ENCODE measurements at places on chromosomes 7 and 10.

DNA sequence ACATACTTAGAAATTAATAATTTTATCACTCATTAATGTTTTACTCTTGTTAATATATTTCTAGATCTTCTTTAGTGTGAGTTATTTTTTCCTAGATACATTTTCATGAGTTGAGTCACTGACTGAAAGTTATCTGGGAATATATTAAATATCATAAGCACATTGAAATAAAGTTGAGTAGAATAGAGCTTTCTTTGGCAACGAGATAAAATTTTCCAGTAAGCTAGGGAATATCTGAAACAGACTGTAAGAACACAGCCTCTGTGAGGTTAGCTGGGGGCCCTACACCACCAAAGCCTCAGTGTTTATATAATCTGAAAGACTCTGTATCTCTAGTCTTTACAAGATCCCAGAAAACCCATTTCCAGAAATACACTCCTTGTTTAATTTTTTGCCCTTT is 347.8 kb upstream of the PLXDC2 start:
- no peak for DNase-seq

- peak; percentile 59 for DNase-seq
These were observed 2.8 kb downstream of the PDGFA start for GRCh38 chr7:516606-517456.

- no peak for DNase-seq
These were observed 53.9 kb upstream of the PAPSS2 start for GRCh38 chr10:87605628-87606251.

- peak; percentile 52 for DNase-seq
These were observed 747 bp downstream of the GDI2 start for GRCh38 chr10:5812283-5813090.

DNA sequence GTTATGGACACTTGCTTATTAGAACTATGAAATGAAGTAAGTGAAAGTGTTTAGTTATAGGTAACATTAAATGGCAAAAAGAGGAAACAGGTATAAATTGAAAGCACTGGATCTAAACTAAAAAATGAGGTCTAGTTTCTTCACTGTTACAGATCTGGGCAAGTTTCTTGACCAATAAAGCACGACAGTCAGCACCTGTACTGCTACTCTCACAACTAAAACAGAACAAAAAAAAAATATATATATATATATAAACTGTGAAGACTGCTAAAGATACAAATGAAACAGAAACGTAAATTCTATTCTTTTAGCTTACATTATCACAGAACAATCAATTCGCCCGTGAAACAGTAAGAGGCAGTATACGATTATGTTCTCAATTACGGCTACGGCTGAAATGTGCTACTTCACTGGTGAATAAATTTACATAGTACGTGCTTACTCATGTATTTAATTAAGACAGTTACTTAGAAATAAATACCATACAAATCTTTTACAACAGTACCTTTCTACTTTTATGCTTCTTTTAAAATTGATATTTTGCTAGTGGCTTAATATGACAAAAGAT is 4.2 kb downstream of the AHR start:
- peak; percentile 61 for DNase-seq

DNA sequence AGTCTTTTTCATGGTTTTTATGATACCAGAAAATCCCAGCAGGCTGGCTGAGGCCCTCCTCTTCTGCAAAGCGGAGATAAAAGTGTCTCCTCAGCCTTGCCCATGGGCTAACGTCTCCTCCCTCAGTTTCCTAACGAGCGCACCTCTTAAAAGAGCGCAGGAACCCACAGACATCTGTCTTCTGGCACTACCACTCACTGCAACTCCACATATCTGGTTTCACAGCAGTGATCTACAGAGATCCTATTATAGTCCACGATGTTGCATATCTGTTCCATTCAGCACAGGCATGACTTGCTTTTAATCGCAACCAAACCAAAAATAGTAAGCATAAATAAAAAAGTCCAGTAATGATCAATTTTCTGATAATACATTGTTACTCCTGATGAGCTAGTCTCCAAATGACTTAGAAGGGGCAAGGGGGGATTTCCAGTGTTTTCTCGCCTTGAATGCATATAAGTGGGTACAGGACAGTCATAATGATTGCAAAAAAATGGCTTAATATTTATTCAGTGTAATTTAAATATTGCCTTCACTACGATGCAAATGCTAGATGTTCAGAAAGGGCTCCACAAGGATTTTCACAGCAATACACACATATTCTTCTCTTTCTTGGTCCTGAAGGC is 20.9 kb downstream of the ANKRD22 start:
- DNase-seq, result no peak

DNA sequence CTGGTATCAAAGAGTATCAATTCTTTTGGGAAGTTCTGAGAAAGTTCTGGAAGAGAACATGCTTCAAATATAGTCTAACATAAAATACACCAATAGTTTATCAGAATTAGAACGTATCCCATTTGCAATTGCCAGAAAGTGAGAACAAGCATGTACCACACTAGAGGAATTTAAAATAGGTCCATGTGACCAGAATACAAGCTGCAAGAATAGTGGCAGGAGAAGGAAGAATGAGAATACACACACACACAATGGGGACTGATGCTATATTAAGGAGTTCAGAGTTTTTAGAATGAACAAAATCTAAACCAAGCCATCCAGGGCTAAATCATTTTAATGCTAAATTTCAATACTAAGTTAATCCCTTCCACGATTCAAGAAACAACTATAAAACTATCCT is 99.1 kb upstream of the TMEM168 start:
- DNase-seq, result no peak

- DNase-seq, result no peak
These were observed 30.5 kb downstream of the ABCB1 start for GRCh38 chr7:87570178-87570577.

- peak; percentile 21 for DNase-seq
These were observed 41.4 kb upstream of the PNLIPRP3 start for GRCh38 chr10:116385994-116386809.

GRCh38 chr7:140610204-140611165 is 30.1 kb downstream of the DENND2A start:
- no peak for DNase-seq

- no peak for DNase-seq
These were observed 566.5 kb downstream of the ATRNL1 start for GRCh38 chr10:115659616-115660015.

DNA sequence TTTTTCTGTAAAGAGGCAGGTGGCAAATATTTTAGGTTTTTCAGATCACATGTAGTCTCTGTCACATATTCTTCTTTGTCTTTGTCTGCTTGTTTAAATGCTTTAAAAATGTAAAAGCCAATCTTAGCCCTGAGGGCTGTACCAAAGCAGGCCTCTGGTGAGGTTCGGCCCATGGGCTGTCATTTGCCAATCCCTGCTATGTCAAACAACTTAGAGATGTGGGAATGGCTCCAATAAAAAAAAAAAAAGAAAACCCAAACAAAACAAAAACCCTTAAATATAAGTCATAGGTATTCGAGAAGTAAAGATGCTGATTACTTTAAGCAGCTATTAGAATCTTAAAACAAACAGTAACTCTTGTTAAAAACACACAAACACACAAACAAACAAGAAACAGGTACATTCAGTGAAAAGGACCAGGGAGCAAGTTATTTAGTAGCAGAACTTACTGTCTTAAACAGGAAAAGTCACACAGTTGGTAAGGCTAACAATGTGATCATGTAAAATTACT is 61.4 kb upstream of the NAMPT start:
- DNase-seq, result no peak

DNA sequence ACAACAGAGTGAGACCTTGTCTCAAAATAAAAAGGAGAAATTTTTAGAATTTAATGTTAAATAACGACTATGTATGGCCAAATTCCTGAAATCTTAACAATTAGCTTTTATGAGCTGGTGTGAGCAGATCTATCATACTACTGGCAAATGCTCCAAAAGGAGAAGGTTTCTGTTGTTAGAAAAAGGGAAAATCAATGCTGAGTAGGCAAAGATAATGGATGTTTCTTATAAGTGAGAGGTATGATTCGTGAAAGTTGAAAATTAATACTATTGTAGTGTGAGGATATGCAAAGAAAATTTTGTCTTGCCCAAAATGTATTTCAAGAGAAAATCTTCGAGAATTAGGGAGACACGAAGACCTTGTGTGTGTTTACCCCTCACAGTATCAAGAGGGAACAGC is 40.8 kb upstream of the CUL1 start:
- no peak for DNase-seq

DNA sequence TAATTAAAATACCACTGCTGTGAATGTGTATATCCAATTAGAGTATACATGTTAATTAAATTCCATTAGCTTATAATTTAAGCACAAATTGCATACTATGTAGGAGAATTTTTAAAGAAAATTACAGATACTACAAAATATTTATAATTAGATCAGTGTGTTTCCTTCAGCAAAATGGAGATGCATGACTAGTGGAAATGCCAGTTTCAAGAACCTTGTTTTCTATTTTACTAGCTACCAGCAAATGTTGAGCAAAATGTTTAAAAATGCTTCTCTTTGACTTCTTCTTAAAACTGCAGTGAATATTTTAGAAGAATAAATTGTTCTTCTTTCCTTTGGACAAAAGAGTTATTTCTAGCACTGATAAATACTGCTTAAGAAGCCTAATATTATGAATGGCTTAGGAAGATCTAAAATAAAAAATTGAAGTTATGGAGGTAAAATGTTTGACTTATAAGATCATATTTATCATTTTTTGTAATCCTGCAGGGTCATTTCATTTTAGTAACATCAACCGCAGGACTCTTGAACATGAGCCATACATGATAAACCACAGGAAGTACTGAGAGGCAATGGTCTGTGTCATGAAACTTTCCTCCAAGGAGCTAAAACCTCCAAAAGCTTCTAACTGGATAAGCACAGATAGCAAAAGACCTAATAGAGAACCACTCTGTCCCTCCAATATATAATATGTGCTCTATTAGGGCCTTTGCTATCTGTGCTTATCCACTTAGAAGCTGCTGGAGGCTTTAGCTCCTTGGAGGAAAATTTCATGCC is 1066.0 kb upstream of the CELF2 start:
- DNase-seq, result peak; percentile 49

DNA sequence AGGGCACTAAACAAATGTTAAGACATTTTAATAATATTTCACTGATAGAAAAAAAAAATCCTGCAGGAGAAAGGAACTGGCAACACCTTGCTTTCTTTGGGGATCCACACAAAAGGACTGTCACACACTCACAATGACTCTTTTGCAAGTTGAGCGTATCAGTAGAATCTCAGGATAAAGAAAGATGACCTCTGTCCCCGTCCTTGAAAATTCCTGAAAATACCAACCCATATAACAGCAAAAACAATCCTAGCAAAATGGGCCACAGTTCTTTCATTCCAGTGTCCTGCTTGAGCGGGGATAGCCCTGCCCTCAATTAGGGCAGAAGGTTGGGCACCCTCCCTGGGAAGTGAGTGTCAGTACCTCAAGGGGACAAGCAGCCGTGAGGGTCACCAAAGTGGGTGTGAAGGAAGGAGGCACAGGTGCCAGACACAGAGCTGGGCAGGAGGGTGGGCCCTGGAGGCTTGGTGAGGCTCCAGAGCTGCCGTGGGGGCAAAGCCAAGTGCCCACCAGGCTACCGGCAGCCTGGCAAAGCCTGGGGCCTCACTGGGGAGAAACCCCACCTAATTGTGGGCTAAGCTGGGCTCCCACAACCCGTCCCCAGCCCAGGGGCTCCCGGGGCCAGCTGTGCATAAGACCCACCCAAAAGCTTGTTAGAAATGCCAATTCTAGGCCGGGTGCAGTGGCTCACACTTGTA is 2.8 kb downstream of the WDR86 start:
- no peak for DNase-seq

- peak; percentile 36 for DNase-seq
These were observed 38.6 kb downstream of the RSBN1L start for GRCh38 chr7:77734659-77735421.

- DNase-seq, result no peak
These were observed 298.3 kb downstream of the RPS24 start for GRCh38 chr10:78332012-78332411.

DNA sequence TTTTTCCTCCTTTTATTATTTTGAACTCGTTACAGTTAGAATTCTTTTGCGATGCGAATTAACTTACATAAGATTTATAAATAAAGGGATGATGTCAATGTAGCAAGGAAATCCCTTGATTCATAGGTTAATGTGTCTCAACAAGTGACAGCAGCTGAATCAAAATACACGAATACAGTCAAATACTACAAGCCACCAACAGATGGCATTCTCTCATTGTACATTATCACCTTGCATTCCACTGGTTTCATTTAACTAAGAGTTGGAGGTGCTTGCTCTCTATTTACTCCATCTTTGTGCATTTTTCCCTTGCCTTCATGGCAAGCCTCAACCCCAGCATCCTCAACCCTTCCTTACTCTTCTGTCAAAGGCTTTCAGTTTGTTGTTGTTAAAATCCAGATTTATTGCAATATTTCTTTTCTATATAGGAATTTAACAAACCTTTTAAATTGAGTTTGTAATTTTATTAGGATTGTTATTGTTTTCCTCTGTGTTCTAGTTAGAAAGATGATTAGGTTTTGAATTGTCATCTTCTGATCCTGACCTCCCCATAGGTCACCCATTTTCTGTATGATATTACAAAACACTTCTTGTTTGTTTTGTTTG is 78.3 kb downstream of the SLC25A40 start:
- DNase-seq, result peak; percentile 62

DNA sequence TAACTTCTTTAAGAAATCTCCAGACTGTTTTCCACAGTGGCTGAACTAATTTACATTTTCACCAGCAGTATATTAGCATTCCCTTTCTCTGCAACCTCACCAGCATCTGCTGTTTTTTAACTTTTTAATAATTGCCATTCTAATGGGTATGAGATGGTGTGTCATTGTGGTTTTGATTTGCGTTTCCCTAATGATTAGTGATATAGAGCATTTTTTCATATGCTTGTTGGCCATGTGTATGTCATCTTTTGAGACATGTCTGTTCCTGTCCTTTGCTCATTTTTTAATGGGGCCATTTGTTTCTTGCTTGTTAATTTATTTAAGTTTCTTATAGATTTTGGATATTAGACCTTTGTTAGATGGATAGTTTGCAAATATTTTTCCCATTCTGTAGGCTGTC is 68.8 kb downstream of the SLC39A12 start:
- no peak for DNase-seq

DNA sequence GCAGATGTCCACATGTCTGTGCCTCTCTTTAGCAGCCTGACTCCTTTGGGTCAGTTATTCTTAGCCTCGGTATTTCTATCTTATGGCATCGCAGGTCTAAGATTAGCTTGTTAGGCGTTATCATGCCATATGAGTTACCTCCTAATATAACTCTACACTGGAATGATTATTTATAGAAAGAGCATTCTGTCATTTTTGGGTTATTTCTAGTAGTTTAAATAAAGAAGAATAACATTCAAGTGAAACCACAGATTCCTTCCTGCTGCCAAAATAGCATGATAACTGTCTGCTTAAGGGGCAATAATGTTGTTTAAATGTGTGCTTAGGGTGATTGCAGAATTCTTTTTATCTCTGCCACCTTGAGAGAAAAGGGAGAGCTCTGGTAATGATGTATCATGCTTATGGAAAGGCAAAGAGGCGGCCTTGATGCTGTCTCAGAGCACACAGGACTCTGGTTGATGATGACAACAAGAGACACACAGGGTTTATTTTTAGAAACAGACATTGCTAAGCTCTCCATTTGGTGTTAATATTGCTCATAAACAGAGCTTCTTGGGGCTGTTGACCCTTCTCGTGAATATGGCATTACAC is 10.4 kb downstream of the HDAC9 start:
- peak; percentile 46 for DNase-seq

Data from inflammatory macrophage treated with lipopolysaccharide for 4 hours (primary cell).